CD4-positive, alpha-beta T cell (primary cell): ENCODE measurements at places on chromosomes 11 and 22.

DNA sequence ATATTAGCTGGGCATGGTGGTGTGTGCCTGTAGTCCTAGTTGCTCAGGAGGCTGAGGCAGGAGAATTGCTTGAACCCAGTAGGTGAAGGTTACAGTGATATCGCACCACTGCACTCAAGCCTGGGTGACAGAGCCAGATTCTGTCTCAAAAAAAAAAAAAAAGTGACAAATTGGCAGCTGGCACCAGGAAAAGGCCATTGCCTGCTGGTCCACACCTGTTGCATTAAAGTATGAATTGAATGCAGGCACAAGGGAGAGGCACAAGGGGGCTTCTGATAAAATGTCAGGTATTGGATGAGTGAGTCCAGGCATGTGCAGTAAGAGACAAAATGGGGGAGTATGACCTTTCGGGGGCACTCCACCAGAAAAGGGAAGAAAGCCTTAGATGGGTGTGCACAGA is 28.2 kb downstream of the ZNF70 start:
- DNase-seq = no peak

GRCh38 chr11:117860139-117860538 is 16.3 kb downstream of the FXYD6 start:
- DNase-seq = no peak

DNA sequence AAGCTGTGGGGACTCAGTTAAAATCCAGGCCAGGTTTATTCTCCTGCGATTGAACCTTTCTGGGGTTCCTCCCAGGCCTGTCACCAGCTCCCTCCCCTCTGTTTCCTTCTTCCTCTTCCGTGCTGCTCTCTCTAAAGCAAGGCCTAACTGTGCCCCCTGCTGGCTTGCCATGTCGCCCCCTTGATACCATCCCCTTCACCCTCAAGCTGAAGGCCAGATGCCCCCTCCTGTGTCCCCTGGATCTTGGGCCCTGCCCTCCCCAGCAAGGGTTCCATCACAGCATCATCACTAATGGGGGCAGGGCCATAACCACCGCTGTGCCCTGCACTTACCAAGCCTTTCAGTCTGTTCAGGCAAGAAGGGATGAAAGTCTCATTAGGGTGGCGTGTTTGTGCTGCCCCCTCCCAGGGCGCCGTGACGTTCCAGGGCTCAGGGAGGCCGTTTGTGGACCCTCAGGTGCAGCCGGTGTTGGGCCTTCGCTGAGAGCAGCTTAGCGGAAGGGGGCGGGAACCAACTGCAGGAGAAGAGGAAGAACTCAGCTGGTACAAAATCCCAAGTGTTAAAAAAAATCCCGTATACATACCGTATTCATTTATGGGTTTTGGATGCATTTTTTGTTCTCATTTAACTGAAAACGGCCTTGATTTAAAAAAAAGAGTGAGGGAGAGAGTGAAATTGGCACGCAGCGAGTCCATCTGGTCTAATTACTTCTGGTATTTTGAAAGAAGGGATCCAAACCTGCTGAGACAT is 69.9 kb downstream of the MPPED1 start:
- DNase-seq = no peak

DNA sequence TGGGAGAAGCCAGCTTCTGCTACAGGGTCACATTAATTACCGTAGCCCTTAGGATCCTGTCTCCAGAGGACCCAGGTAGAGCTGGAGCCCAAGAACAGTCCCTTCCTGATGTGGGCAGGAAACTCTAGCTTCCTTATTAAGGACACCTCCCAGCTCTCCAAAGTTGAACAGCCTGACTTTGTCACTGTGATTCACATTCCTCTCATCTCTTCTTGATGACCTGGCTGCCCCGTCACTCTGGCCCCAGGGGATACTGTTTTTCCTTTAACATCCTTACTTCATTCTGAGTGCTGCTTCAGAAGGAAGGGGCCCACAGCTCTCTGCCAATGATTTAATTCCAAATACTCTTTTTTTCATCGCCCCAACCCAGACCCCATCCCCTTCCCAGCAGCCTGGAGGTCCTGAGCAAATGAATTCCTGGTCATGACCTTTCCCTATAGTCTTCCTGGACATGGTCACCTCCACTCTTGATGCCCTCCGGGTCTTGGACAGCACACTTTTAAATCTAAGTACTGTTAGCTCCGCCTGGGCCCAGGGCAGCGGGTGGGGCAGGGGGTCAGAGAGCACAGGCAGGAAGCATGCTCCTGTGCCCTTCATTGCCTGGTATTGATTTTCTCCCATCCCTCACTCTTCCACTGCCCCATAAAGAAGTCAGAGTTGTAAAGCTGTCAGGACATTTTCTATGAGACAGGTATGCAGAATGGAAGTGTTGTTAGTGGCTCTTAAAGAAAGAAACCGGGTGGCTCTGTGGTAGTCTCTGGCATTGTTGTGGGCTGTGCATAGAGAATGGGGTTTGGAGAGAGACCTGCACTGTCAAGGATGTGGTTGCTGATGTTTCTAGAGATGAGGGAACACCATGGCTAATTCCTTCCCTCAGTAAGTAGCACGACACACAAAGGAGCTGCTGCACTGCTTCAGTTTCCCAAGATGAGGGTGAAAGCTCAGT is 22.3 kb upstream of the SPON1 start:
- peak; percentile 42 for DNase-seq

DNA sequence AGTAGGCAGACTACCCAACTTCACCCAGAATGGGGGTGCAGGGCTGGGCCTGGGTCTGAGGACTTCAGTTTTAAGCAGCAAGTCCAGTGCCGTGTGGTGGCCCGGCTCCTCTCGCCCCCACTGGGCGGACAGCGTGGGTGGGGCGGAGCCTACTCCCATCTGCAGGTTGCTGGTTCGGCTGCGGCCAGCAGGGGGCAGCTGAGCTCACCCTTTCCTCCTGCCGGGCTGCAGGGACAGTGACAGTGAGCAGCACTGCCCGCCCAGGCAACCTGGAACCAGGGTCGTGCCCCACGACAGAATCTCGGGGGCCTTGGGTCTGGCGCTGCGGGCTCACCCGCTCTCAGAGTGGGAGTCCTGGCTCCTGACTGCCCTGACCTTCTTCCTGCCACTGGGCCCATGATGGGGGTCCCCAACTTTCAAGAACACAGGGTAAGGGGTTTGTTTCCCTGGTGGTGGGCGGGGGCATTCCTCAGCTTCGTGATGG is 6.2 kb upstream of the NEAT1 start:
- peak; percentile 94 for DNase-seq

DNA sequence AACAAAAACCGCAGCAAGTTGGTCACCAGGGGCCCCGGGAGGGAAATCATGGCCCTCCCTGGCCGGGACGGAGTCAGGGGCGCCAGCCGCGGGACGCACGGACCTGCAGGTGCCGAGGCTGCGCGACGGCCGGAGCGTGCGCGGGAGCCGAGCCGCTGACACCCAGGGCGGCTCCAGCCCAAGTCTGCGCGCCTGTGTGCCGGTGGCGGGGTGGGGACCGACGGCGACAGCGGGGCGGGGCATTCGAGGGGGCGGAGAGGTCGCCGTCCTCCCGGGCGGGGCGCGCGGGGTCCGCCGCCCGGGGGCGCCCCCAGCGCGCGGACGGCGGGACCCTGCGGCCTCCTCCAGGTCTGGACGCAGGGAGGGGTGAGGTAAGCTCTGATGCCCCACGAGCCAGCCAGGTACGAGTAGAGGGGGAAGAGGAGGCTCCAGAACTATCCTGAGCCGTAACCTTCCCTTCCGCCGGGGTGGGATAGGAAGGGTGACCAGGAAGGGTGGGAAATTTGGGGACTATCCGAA is at the start of gene ESAM:
TSS of gene ESAM (minus strand) at position 186 of the 519 bp plus-strand sequence. CDS start at position 50, 136 bp downstream.
- peak; percentile 52 for DNase-seq

- DNase-seq = no peak
Observed at GRCh38 chr11:68772936-68773335, 21.6 kb upstream of the TESMIN start.

DNA sequence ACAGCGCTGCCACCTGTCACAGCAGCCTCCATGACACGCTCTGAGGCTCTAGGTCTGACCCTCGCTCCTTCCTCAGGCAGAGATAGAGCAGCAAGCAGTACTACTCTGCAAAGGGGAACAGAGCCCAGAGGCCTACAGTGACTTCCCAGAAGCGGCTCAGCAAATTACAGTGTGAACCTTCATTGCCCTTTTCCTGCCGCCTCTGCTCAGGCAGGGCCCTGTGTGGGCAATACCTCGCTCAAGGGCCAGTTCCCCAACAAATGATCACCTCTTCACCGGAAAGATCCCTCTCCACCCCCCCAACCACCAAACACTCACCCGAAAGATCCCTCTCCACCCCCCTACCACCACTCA is 12.3 kb downstream of the KIAA0930 start:
- DNase-seq = no peak

DNA sequence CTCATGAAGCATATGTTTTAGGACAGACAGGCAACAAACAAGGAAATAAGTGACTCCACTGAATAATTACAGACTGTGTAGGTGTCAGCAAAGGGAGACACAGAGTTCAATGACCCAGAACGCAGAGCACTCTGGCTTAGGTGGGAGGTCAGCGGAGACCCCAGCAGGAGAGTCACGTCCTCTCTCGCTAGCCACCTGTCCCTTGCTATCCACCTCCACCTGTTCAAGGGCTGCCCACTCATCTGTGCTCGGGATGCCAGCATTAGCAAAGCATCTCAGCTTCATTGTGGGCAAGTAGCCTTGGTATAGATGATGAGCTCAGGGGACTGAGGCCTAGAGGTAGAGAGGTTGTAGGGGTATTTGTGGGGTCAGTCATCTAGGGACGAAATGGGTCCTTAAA is 21.8 kb upstream of the ATXN10 start:
- DNase-seq = no peak

- DNase-seq = no peak
Observed at GRCh38 chr22:48517039-48518030, 1310.3 kb downstream of the BRD1 start.

GRCh38 chr11:111450480-111451320 is 61.5 kb downstream of the BTG4 start:
- DNase-seq = no peak

GRCh38 chr11:11980841-11981308 is 27.6 kb downstream of the DKK3 start:
- no peak for DNase-seq

GRCh38 chr11:126268361-126268707 is 361 bp downstream of the SRPRA start:
- no peak for DNase-seq

GRCh38 chr11:41431784-41432183 is 27.7 kb downstream of the LRRC4C start:
- no peak for DNase-seq

DNA sequence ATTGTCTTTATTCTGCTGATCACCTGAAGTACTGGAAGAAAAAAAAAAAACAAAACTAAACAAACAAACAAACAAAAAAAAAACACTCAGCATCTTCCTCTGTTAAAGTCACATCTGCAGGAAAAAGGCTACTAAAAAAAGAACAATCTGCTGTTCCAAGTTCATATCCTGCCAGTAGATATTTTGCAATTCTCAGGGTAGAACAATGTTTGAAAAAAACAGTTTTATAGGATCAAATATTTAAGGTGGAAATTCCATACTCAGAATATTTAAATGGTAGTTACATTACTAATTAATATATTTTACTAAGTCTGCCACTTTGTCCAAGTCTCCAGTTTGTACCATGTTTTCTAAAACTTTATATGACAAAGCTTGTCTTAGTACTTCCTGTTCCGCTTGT is 175.2 kb downstream of the SBF2 start:
- no peak for DNase-seq

GRCh38 chr11:128298271-128298670 is 289.1 kb downstream of the ETS1 start:
- no peak for DNase-seq

- DNase-seq = no peak
Observed at GRCh38 chr22:28604966-28605761, 74.5 kb downstream of the TTC28 start.

DNA sequence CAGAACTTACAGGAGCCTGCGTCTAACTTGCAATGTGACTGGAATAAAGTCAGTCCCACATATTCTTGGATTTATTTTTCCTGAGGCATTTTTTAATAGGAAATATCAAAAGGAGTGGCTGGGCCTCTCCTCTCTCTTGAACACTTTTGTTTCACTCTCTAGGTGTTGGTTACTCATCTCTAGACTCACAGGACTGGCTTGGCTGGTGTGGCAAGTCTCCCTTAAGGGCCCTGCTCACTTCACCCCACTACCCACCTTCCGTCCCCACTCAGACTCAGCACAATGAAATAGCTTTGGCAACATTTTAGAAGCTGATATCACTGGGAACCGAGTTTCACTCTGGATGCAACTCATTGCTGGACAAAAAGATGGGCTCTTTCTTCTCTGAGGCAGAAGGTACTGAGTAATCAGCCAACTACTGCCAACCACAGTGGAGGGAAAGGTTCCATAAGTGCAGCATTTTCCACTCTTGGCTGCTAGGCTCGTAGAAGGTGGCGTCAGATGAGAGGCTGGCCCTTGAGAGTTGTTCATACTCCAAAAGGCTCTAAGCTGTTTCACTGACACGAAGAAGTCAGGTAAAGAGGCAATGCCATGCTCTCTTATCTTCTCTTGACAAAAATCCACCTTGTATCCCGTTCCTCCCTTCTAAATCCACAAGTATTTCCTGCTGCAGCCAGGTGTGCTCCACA is 390.6 kb downstream of the SOX6 start:
- DNase-seq = no peak

- DNase-seq = no peak
Observed at GRCh38 chr11:67264877-67265632, 1.2 kb upstream of the GRK2 start.

GRCh38 chr22:39267974-39268373 is 23.2 kb upstream of the PDGFB start:
- no peak for DNase-seq

- no peak for DNase-seq
Observed at GRCh38 chr11:76269247-76269646, 62.9 kb upstream of the WNT11 start.

DNA sequence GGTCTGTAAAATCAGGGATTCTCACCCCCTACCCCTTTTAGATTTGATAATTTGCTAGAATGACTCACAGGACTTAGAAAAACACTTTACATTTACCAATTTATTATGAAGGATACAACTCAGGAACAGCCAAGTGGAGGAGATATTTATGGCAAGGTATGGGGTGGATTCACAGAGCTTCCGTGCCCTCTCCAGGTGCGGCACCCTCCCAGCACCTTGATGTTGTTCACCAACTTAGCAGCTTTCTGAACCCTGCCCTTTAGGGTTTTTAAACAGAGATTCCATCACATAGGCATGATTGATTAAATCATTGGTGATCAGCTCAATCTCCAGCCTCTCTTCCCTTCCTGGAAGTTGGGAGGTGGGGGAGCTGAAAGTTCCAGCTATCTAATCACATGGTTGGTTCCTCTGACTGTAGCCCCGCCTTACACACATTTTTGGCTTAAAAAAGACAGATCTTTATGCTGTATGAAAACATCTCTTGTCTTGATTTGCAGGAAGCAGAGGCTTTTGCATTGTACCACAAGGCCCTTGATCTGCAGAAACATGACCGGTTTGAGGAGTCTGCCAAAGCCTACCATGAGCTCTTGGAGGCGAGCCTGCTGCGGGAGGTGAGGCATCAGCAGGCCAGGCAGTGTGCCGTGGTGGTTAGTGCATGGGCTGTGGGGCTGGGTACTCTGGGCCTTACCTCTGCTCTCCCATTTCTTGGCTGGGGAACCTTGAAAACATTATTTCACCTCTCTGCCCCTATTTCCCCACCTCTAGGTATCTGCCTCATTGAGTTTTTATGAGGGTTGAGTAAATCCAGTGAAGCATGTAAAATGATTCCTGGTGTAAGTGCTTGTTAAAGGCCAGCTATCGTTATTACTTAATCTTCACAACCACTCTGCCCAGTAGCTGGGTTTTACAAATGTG is 27.0 kb downstream of the CABIN1 start:
- peak; percentile 49 for DNase-seq

- no peak for DNase-seq
Observed at GRCh38 chr11:15663777-15664218, 549.1 kb downstream of the INSC start.

GRCh38 chr22:40751250-40751649 is 67.9 kb downstream of the SLC25A17 start:
- DNase-seq = no peak
